ENCODE measurements at places on chromosomes 2 and 18.

DNA sequence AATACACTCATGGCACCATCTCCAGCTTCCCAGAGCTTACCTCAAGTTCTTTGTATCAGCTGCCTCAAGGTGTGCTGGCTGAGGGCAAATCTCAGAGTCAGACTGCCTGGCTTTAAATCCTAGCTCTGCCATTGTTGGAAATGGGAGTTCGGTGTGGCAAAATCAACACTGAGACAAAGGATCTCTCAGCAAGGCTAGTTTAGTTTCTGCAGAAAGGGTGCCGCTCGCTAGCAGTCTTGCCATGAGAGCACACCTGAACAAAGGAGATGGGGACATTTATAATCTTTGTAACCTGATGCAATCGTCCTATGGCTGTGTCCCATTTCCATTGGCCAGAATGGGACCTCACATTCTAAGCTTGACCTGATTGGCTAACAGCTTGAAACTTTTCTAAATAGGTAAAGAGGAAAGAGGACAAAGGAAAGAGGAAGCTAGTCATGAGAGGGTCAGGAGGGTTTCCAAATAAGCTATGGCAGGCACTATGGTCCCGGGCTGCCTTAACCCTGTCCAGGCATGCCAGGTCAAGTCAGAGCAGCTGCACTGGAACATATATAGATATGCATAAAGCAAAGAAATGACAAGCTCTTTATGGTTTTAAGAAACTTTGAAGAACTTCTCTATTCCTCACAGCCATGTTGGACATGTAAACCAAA is 4.3 kb upstream of the UBE2F start:
- no peak for DNase-seq

DNA sequence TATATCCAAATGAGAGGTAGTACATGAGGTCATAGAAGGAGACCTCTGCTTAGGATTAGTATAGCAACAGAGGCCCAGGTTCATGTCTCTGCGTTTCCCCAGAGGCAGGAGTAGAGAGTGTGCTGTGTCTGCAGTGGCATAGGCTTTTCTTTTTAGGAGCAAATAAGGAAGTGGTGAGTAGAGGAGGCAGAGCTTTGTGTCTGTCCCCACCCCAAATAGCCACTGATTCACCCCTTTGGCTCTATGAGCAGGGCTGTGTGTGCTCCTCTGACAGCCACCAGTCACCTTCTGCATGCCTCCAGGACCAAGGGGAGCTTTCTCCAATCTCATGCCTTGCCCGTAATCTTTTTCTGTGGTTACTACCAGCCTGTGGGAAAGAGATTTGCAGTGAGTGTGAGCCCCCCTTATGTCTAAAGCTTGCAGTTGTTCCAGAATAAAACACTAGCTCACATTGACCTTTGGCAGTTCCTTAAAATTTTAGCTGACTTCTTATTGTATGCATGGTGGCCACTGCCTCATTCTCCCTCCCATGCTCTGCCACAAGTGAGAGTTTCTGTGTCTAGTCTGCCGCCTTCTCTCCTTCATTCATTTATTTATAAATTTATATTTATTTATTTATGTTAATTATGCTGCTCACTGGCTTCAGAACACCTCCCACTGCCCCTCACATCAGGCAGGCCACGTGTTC is 23.5 kb upstream of the ELAC1 start:
- DNase-seq = no peak

- DNase-seq = no peak
These were observed 33.3 kb downstream of the NPAS2 start for GRCh38 chr2:100852999-100853908.

DNA sequence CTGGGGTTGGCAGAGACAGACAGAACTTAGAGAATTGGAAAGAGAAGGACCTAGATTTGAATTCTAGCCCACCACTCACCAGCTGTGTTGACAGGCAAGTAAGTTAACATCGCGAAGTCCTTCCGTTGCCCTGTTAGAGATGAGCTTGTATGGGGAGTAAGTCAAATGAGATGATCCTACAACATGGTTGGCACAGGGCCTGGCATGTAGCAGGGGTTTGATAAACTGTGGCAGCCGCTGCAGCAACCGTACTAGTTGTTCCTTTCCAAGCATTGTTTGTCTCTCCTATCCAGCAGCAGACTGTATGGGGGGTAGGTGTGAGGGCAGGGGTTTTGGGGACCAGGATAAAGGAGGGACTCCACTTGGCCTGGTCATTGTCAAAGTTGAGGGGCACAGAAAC is 16.0 kb downstream of the TET3 start:
- DNase-seq = no peak

DNA sequence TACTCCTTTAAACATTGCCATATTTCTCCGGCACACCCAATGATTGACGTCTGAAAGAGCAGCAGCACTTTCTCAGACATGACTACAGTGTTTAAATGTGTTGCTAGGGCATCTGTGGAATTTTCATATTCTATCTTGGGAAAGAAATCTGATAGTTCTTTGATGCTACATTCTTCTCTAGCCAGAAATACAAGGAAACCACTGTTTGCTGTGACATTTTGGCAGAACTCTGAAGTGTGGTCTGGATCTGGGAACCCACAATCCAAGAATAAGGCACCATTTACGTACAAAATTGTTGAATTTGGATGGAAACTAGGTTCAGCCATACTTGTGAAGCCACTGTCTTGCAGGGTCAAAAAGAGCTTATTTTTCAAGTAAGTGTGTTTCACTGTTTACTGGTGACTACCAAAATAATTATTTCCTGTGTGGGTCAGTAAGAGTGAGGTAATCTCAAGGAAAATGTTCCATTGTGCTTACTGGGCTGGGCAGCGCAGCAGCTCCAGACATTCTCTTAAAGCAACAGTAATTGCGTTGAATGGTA is 21.3 kb upstream of the CD28 start:
- DNase-seq = no peak

- no peak for DNase-seq
These were observed 51.5 kb upstream of the DCC start for GRCh38 chr18:52288403-52289004.

GRCh38 chr2:231612456-231613330 is 20.0 kb downstream of the TEX44 start:
- DNase-seq = peak; percentile 97

DNA sequence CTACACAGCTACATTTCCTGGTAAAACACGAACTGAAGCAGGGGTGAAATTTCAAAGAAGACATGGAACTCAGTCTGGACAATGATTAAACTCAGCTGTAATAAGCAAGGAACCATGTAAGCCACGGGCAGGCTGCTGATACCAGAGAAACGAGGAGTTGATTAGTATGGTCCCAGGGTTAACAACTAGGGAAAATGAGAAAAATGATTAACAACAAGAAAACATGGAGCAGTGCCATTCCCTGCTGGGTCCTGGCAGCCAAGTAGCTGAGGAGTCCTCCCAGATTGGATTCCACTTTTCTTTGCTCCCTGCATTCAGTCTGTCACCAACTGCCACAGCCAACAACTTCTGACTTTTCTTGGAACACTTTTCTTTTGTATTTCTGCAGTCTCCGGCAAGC is 517.0 kb upstream of the KLHL29 start:
- DNase-seq = no peak

DNA sequence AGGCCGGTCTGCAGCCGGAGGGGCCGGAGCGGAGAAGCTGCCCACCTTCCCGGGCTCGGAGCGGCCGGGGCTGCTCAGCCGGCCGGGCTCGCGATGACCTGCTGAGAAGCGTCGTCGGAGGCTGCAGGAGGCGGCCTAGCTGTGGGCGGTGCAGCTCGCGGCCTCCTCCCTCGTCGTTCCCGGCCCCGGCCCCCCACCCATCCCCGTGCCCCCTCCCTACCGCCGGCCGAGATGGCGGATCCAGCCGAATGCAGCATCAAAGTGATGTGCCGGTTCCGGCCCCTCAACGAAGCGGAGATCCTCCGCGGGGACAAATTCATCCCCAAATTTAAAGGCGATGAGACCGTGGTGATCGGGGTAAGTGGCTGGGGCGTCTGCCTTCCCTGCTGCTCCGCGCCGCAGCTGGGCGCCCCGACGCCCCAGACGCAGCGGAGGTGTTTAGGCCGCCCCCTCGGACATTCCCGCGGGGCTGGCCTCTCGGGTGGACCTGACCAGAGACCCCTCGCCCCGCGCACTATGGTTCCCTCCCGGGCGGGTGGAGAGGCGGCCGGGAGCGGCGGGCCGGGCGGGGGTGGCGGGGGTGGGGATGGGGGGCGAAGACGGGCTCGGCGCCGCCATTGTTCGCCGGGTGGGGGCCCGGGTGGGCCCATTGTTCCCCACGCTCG is 492 bp downstream of the KIF5C start:
- DNase-seq = peak; percentile 41

GRCh38 chr18:75211002-75211621 is 515 bp downstream of the TSHZ1 start:
- peak; percentile 18 for DNase-seq

GRCh38 chr2:1407950-1408675 is 5.2 kb upstream of the TPO start:
- DNase-seq = no peak

DNA sequence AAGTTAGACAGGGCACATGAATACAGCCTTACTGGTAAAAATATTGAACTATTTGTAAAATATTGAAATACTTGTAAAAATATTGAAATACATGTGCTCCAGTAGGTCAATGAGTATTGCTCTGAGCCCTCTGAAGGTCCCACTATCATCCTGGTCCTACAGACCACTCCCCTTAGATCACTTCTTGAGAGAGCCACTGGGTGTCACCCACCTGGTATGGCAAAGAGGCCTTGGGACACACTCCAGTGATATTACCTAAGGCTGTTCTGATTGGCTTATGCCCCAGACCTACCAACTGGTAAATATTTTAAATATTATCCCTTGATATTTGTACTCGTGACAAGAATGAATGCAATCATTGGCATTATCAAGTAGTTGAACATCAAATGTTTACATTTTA is 5.0 kb downstream of the THSD7B start:
- DNase-seq = no peak

- no peak for DNase-seq
These were observed 236.4 kb downstream of the PIEZO2 start for GRCh38 chr18:10912790-10913545.

GRCh38 chr2:147500229-147500628 is 344.6 kb upstream of the ACVR2A start:
- DNase-seq = no peak

- DNase-seq = no peak
These were observed 226.2 kb upstream of the TNP1 start for GRCh38 chr2:217086038-217086522.

GRCh38 chr2:46387292-46387691 is 90.1 kb downstream of the EPAS1 start:
- DNase-seq = no peak

GRCh38 chr2:215884451-215885087 is 128.8 kb downstream of the MREG start:
- no peak for DNase-seq

DNA sequence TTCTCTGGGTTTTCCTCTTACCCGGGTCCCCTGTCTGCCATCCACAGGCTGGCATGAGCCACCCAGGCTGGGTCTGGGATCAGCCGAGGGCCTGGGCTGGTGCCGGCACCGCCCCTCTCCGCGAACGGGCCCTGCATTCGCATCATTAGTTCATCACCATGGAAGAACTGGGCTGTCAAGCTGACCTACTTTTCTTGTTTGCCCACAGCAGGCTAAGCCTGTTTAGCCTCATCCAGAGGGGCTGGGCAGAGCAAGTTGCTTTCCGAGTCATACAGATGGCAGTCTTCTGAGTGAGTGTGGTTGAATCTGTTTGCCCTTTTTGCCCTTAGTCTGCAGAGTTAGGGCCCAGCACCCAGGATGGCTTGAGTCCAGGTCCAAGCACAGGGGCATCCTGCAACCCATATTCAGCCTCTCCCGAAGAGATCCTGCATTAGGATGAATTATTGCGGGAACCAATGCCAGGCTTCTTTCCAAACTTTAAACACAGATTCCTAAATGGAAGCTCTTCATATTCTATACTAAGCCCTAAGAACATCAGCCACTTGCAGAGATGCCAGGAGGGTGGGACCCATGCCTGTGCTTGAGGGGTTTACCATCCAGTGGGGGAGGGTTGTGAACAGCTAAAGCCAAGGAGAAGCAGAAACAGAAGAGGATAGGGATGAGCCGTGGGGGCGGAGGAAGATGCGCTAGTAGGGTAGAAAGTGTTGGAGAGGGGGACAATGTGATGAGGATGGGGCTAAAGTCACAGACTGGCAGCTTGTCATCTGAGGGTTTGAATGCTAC is 68.0 kb downstream of the NPAS2 start:
- no peak for DNase-seq

DNA sequence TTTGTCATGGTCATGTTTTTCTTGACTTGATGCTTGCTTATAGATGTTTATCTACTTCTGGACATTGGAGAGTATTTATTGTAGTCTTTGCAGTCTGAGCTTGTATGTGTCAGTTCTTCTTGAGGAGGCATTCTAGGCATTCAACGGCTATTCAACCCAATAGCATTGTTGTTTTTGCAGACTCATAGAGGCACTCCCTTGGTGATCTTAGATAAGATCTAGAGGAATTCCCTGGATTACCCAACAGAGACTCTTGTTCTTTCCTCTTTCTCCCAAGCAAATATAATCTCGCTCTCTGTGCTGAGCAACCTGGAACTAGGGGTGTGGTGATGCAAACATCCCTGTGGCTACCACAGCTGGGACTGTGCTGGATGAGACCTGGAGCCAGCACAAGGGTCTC is 40.4 kb downstream of the SYT4 start:
- no peak for DNase-seq

- DNase-seq = no peak
These were observed at the start of gene RTKN for GRCh38 chr2:74441690-74442482. TSS of gene RTKN (minus strand) at chr2:74441937. CDS start at chr2:74441816, 121 bp downstream.

GRCh38 chr2:28287256-28287915 is 105.3 kb upstream of the FOSL2 start:
- DNase-seq = no peak

DNA sequence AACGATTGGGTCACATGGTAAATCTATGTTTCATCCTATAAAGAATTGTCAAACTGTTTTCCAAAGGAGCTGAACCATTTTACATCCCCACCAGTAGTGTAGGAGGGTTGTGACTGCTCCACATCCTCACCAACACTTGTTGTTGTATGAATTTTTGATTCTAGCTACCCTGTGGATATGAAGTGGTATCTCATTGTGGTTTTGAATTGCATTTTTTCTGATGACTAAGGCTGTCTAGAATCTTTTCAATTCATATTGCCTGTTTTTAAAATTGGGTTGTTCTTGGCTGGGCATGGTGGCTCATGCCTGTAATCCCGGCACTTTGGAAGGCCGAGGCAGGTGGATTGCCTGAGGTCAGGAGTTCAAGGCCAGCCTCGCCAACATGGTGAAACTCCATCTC is 44.5 kb downstream of the TXNL1 start:
- DNase-seq = no peak

Measured in 8988T (cell line).